Mesothelial cell of epicardium (in vitro differentiated cells): ENCODE measurements at places on chromosomes 16 and 17.

DNA sequence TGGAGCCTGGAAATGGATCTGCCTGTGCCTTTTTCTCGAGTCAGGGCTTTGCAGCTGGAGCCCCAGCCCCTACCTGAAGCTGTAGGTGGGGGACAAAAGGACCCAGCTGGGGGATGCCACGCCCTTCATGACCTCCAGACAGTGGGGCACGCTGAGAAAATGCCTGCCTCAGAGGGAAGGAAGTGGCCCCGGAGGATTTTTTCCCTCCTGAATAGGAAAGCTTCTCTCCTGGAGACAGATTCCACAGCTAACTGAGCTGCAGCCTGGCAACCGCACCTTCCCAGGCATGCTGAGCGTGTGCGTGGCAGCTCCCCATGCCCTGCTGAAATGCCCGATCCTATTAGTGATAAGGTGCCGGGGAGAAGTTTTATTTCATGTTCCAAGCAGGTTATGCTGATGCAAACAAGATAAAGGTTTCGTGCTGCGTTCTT lies 58.0 kb downstream of the AIPL1 start:
- DNase-seq, result no peak

DNA sequence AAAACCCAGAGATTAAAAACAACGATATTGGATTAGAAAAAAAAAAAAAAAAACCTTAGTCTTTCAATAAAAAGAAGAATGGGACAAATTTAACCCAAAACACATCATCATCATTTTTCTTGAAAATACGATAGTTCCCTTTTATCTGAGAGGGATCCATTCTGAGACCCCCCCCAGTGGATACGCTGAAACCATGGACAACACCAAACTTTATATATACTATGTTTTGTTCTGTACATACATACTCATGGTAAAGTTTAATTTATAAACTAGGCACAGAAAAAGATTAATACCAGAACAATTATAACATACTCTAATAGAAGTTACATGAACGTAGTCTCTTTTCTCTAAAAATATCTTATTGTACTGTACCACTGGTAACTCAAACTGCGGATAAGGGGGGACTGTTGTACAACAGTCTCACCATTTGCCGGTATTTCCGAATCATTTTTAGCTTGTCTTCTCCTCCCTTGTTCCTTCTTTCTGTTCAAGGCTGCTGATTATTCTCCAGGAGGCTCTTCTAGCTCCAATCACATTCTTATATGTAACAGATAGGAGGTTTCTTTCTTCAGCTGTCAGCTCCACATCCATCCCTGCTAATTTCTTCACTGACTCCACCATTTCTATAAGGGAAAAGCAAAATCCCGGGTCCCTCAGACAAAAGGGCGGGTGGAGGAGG lies 37.0 kb downstream of the RNF135 start:
- DNase-seq, result no peak

GRCh38 chr16:86964796-86965241 lies 352.4 kb downstream of the C16orf95 start:
- DNase-seq, result no peak

DNA sequence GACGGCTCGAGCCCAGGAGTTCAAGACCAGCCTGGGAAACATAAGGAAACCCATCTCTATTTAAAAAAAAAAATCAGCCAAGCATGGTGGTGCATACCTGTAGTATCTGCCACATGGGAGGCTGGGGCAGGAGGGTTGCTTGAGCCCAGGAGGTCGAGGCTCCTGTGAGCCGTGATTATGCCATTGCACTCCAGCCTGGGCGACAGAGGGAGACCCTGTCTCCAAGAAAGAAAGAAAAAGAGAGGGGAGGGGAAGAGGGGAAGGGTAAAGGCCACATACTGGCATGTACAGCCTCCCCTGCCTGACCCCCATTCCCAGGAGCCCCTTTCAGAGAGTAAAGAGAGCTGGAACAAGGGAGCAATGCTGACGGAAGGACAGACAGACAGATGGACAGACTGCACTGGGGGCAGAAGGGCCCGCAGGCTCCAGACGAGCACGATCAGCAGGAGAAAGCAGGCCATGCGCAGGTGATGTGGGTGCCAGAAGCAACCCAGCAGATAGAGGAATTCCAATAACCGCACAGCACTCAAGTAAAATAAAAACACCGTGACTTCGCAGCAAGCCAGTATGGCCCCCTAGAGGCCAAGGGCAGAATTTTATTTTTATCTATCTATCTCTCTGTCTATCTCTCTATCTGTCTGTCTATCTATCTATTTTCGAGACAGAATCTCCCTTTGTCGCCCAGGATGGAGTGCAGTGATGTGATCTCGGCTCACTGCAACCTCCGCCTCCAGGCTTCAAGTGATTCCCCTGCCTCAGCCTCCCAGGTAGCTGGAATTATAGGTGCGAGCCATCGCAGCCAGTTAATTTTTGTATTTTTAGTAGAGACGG lies 27.1 kb upstream of the SNN start:
- no peak for DNase-seq

DNA sequence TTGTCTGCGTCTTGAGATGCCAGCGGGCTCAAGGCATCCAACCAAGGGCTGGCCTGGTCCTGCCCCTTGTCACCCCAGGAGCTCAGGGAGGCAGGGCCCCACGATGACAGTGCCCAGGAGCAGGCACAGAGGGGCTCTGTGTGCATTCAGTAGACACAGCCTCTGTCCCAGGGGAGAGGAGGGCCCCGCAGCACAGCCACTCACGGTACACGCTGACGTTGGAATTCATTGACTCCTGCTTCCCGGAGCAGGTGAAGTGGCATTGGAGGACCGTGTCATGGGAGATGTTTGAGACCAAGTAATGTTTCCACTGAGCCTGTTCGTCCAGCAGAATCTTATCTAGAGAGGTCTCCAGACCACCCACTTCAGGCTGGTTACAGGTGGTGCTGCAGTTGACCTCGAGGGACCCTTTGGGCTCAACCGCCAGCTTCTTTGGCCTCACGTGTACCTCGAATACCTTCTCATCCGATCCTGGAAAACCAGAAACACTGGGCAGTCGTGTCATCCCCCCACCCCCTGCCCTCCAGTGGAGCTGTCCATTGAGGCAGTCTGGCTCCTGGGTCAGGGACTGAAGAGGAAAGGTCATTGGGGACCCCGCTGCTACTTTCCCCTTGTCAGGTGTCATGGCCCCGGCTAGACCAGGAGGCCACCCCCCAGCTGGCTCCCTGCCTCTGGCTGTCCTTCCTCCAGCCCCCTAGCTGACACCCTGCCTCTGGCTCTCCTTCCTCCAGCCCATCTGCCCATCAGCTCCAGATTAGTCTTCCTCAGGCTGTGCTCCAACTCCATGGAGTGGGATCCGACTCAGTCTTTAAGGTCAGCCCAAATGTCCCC lies 7.0 kb downstream of the PRR29 start:
- DNase-seq, result no peak

GRCh38 chr17:69523244-69523861 lies 108.9 kb downstream of the MAP2K6 start:
- no peak for DNase-seq

- no peak for DNase-seq
These were observed 22.9 kb downstream of the PRCD start for GRCh38 chr17:76562734-76563148.

- DNase-seq, result no peak
These were observed 7.0 kb upstream of the CALB2 start for GRCh38 chr16:71351558-71351901.

DNA sequence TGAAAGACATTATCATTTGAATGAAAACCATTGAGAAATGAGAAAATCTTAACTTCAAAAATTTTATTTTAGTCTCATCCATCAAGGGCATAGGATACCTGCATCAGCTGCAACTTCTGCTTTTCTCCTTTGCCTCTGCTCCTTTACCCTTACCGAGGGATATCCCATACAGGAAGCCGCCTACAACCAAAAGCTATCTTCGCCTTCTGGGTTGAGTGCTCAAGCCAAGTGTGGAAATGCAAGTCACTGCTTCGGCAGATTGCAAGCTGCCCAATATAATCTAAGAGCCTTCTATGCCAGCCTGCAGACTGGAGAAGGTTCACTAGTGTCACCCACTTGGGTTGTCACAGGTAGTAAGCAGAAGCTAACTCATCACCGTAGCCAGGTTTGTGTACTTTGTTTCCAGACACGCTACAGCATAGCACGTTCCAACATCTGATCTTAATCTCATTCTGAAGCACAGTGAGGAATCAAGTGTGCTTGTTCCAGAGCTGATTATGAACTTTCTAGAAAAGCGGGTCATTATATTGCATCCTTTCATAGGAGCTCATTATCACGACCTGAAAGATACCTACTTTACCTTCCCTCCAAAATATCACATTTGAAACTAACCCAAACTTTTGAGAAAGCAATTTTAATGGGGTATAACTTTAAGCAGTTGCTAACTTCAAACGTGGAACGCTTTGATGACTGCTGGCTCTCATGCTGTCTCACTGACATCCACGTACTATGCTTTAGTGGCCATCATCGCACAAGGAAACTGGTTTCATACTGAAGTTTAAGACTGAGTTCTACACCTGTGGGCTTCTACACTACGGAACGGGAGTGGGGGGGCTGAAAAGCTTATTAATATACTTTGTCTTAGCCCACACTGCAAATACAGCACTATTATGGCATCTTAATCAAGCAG lies 8.0 kb upstream of the UNK start:
- no peak for DNase-seq

DNA sequence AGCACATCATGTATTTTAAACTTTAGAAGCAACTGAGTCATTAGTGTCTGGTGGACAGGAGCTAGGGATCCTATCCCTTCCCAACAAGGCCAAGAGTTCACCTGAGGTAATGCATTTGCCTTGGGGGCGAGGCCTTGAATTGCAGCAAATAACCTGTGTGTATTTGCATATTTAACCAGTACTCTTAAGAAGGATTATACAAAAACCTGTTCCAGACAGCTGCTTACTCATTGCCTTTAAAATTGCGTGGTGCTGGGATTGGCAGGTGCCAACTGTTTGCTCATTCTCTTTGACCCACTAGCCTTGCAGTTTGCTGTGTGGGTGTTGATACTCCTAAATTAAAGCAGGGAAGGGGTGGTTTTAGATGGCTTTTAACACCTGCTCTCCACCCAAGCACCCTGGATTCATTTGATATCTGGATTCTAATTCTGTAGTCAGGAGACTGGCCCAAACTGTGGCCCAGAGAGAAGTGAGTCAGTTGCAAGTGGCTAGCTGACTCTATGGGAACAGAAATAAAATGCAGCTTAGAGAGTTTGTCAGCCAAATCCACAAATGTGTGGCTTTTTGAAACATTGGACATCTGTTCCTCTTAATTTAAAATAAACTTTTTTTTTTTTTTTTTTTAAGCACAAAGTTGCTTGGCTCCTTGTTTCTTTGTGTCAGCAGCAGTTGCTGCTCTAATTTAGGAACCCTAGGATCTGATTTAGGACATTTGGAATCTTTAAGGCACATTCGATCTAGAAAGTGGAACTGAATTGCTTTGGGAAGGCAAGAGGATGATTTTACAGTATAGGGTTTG lies 46.9 kb downstream of the TUBD1 start:
- no peak for DNase-seq

DNA sequence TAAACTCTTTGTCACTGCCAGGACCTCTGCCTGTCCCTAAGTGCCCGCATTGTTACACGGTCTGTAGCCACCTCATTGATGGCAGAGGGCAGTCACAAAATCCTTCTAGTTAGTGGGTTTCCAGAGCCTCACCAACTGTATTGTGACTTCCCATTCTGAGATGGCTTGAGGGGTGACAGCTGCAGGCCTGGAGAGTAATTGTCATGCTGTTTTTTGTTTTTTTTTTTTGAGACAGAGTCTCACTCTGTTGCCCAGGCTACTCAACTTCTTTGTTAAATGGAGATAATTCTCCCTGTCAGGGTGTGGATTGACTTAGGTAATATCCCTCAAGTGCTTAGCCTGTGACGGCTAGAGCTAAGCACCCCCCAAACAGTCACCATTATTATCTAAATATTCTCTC lies 77.9 kb downstream of the SDR42E1 start:
- DNase-seq, result no peak

- DNase-seq, result no peak
These were observed 2.1 kb downstream of the PRCD start for GRCh38 chr17:76541739-76542454.

DNA sequence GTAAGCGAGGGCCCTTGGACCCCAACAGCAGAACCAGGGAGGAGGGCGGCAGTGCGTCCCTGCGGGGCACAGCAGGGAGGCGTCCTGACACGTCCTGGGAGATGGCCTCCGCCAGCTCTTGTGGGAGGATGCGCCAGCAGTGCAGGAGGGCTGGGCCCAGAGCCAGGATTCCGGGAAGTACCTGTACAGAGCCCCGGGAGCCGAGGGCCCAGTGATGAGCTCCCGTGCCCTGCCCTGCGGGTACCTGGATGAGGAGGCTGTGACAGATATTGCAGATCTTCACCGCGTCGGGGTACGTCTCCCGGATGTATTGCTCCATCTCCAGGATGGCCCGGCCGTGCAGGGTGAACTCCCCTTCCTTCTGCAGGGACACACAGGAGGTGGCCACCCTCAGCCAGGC lies 23.1 kb downstream of the KDM8 start:
- DNase-seq, result no peak

GRCh38 chr16:64362193-64362592 lies 759.7 kb downstream of the CDH11 start:
- DNase-seq, result no peak

GRCh38 chr17:59094861-59095530 lies 11.7 kb downstream of the TRIM37 start:
- no peak for DNase-seq

DNA sequence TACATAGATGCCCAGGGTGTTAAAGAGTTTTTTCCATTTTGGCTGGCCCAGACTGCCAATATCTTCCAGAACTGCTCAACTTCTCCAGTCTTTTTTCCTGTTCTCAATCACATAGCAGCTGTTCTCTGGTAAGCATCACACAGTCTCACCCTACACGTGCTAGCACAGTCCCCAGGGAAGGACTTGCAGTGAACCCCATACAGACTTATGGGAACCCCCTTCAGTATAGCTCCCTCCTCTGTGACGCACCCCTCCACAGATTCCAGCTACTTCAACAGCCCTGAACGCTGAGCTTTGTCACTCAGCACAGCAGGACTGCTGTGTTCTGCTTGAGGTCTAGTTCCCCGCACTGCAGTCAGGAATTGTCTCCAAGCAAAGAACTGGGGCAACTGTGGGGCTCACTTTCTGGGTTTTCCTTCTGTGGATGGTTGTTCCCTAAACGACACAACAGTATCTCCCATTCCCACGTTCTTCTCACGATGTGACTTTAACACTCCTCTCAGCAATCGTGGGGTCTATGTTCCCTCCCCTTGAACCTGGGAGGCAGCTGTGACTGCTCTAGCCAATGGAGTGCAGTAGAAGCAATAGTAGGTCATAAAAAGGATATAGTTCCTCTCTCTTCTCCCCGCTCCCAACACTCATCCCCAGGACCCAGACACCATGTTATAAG lies 3.6 kb downstream of the MMP28 start:
- no peak for DNase-seq

- no peak for DNase-seq
These were observed 13.3 kb upstream of the WNT3 start for GRCh38 chr17:46831573-46832330.

DNA sequence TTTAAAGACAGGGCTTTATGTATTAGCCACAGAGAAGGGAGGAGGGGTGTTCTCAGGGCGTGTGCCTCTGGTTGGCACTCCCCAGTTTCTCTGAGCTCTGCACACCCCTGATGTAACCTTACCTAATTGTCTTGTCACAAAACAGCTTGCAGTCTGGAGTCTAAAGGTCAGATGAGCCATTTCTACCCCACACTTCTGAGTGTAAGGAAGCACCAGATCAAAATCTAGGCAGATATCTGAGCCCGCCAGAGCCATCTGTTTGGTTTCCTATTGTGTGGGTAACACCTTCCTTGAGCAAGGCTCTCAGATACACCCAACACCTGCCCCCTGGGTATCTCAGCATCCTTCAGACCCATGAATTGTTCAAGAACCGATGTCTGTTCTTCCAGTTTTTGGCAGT lies 15.5 kb downstream of the CDH1 start:
- DNase-seq, result no peak

- no peak for DNase-seq
These were observed 136.4 kb upstream of the TMEM97 start for GRCh38 chr17:28182559-28182958.
